Stimulated activated CD4-positive, alpha-beta T cell treated with anti-CD3 and anti-CD28 coated beads, TNF-alpha, amount 100 ng/mL, for 1 hour (primary cell): ENCODE measurements at places on chromosomes 12 and 14.

DNA sequence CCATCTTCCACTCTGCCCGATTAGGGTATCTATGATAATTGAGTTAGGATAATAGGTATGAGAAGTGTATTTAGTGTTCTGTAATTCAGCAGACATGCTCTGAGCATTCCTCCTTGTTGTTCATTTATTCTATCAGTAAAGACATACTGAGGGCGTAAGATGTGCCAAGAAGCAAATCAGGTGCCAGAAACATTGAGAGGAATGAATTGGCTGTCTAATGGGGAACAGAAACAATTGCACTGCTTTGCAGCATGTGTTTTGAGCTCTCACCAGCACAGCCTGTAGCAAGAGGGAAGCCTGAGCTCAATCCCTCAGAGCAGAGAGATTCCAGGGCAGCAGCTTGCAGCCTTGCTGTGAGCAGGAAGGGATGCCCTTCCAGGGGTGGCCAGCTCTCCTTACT, 589.3 kb downstream of the BCL11B start:
- DNase-seq = no peak

- DNase-seq = no peak
These were observed 180.0 kb upstream of the PRMT8 start for GRCh38 chr12:3311027-3311402.

DNA sequence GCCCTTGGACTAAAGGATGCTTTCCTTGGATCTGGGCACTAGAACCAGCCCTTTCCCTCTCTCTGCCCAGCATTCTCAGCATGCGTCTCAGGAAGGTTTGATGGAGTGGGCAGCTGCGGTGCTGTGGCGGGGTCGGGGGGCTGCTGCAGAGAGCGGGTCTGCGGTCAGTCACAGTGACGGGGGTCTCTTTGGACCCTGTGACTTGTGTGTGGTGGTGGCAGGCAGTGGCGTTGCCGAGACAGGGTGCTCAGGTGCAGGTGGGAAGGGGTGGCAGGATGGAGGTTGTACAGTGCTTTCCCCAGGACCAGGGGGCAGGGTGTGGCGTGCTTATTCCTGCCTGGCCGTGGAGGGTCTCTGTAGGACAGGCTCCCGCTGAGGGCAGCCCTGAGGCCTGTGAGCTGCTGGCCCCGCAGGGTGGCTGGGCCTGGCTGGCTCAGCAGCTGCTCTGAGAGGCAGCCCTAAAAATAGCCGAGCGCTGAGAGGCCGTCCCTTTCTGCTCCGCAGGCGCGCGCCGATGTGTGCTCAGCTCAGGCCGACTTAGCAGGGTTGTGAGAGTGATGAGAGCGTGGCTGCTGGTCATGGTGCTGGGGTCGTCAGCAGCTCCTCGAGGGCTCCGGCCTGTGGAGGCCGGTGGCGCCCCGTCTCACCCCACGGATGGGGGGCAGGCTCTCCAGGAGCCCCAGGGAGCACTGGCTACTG, 9.7 kb downstream of the PACS2 start:
- no peak for DNase-seq

DNA sequence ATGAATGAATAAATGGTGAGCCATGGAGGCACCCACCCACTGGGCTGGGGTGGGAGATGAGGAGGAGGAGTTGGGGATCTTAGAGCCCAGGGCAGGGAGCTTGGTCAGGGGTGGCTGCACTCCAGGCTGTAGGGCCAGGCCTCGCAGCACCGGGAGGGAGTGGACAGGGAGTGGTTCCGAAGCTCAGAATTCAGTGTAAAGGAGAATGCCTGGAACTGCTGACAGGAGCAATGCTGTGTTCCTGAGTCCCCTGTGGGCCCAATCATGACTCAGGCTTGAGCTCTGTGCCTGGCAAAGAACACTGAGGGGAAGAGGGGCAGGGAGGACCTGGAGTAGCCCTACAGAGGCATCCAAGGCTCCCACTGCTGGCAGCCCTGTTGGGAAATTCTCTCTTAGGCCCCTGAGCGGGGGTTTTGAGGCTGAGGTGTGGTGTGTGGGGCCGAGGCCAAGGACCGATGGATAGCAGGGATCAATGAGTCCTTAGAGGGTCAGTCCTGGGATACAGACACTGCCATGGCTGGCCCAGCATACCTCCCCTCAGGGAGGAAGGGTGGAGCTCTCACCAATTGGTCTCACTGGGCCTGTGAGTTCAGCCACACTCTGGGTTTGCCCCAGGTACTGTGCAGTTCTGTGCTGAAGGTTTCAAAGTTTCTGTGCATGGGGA, 9.5 kb upstream of the RABGGTA start:
- DNase-seq = no peak

- no peak for DNase-seq
These were observed 85.5 kb downstream of the CDK17 start for GRCh38 chr12:96314723-96315122.

GRCh38 chr12:48693572-48693971, 11.5 kb upstream of the KANSL2 start:
- no peak for DNase-seq

DNA sequence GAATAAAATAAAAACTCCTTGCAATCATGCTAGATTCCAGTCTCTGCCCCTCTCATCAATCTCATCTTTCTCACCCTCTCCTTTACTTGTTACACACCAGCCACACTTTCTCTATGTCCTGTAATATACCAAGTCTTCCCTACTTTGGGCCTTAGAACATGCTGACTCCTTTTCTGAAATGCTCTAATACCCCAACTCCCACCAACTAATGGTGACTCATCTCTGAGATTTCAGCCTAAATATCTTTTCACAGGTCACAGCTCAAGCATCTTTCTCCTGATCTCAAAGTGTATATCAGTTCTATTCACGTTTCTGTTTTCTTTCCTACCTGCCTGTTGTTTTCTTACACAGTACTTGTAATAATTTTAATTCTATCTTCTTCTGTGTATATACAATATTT, 378.9 kb upstream of the PRICKLE1 start:
- no peak for DNase-seq

- DNase-seq = no peak
These were observed 4.9 kb downstream of the KHNYN start for GRCh38 chr14:24434676-24435075.

GRCh38 chr12:111519083-111519482, 80.0 kb downstream of the ATXN2 start:
- no peak for DNase-seq

DNA sequence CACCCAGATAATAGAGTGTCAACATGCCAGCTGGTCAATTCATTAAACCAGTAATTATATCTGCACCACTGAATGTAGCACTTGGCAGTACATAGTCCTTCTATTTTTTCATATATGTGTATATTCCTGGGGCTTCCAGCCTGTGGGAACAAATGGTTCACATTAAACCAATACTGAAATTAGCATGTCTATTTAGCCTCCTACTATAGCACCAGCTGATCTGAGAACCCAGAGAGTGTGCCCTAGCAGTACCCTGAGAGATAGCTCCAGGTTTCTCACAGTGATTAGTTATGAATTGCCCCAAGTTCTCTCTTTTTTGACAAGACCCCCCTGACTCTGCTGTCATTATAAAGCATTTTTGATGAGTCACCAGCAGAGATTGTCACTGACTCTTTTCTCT, 1097.3 kb upstream of the FLRT2 start:
- no peak for DNase-seq

DNA sequence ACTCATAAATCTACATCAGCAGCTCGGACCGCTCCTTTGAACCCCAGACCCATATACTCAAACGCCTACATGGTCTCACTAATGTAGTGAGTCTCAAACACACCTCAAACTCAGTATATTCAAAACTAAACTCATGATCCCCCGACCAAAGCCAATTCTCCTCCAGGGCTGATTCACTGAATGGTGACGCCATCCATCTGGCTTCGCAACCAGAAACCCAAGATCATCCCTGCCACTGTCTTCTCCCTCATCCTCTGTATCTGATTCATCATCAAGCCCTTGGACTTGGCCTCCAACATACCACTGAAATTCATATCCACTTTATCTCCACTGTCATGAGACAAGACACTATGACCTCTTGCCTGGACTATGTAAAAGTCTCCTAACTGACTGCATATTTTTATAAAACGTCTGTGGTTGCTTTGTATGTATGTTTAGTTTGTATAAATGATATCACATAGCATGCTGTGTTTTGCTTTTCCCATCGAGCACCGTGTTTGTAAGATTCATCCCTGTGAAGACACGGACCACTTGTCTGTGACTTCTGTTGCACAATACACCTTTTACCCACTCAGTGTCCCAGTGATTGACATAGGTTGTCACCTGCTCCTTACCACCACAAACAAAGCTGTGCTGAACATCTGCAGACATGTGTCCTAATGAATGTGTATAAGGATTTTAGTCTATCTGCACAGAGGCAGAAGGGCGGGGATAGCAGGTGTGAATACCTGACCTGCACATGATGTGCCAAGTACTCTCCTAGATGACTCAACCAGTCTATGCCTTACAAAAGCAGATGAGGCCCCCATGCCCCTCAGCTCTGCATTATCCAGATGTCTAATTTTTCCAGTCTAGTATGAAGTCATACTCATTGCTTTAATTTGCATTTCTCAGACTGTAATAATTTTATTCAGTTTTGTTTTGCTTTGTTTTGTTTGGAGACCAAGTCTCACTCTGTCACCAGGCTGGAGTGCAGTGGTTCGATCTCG, 76.9 kb downstream of the VWF start:
- DNase-seq = no peak
